ENCODE measurements at places on chromosomes 5 and 9.
A peak's percentile ranks its signal among the peaks of the same experiment; 100 is the strongest.

GRCh38 chr5:143826951-143827444, 15.0 kb downstream of the HMHB1 start:
- DNase-seq: no peak

DNA sequence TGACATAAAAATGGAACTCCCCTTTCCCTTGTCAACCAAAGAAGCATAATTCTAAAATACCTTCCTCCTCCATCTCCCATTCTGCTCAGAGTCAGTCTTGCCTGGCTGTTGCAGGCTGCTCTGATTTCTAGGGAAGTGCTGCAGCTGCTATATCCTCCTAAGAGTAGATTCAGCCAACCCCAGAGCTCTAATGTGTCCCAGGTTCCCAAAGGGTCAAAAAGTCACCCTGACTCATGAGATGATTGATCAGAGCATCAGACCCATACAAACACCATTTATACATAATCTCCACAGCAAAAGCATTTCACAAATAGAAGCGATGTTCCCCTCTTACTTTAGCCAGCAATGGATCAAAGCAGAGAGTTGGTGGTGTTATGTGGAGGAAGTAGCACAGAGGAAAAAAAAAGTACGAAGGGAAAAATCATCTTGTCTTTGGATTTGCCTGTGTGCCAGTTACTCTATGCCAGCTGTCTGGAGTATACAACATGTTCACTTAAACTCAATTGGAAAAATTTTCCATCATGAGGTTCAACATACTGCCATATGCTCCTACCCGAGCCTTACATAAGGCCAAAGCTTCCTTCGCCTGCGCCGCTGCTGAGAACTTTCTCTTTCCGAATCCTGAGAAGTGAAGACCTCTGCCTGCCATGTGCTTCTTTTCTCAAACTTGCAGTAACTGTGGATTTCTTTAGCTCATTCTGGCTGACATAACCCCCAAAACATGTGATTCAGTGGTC, 258.0 kb downstream of the TLE4 start:
- no peak for DNase-seq

DNA sequence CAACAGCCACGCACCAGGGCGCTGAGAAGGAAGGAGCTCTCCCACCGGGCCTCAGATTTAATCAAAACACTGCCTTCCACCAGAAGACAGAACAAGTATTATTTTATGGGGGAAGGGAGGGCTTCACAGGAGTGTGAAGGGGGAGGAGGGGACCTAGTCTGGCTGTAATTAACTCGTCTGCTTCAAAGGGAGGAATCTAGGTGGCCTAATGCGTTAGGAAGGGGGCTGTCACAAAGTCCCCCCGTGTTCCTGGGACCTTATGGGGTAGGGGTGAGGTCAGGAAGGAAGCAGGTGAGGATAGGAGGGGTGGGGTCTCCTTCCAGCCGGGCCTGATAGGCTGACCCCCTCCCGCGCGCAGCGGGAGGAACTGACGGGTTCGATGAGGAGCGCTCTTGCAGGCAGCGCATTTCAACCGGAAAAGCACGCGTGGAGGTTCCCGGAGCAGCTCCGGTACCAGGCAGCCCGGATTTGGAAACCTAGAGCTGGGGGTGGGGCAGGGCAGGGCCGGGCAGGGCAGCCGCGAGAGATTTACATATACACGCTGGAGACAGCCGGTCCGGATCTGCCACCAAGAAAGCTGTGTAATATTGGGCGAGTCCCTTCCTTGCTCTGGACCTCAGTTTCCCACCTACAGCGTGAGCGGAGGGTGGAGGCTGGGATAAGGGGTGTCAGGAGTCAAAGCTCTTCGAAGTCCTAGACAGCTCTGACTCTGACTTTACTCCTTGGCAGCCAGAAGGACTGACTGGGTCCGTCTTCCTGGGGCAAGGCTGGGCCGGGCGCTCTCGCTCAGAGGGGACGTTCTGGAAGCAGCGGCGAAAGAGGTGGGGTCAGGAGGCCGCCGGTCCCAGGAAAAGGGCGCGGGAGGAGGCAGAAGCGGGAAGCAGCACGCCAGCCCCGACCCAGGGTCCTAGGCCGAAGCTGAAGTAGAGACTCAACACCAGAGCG, 1.8 kb downstream of the SHB start:
- peak; percentile 41 for DNase-seq

DNA sequence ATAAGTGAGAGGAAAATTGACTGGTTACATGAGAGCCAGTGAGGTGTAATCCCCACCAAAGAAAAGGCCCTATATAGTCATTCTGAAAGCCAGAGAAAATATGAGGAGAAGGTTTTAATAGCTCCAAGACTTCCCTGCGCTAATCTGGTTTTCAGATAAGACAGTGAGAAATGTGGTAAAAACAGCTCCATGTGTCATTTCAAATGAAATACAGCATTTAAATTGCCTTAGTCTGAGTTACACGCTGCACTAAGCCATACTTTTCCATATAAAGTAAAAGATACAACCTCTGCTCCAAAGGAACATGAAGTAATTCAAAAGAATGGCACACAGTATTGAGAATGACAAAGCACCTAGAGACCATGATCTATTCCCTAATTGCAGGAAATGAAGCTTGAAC, 378.0 kb upstream of the PDE4D start:
- DNase-seq: no peak

- DNase-seq: no peak
Observed at GRCh38 chr5:59517926-59518585, 375.5 kb downstream of the PDE4D start.

- no peak for DNase-seq
Observed at GRCh38 chr9:132049323-132049882, 30.3 kb downstream of the MED27 start.

- peak; percentile 89 for DNase-seq
Observed at GRCh38 chr9:109117856-109118807, 1.6 kb downstream of the TMEM245 start.

Data from K562 (cell line).